NCI-H526 treated with DMSO at 0.1 percent for 48 hours (cell line): ENCODE measurements at places on chromosomes 4 and X.

GRCh38 chr4:183797445-183798300, 107.4 kb upstream of the STOX2 start:
- peak; percentile 12 for DNase-seq

DNA sequence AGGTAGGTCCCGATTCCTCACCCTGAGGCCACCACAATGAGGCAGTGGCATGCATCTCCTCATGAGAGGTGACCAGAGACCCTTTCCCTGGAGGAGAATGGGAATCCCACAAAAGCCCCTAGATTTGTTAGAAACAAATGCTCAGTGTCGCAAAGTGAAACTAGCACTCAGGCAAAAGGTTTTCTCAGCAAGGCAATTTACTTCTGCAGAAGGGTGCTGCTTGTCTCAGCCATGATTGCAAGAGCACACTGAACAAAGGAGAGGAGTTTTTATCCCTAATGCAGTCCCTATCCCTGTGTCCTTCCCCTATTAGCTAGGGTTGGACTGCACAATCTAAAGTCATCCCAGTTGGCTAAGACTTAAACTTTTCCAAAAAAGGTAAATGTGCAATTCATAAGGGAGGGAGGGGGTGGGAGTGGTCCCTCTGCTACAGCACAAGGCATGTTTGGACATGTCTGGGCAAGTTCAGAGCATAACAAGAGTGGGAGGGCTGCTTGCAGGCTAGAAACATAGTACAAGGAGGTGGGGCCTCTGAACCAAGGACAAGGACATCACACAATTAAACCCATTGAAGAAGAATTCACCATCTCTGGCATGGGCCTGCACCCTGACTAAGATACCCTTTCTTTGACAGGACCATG, 185.3 kb downstream of the CCNG2 start:
- DNase-seq = no peak

GRCh38 chr4:36226430-36227227, 17.7 kb downstream of the ARAP2 start:
- DNase-seq = peak; percentile 42

GRCh38 chr4:161931089-161931488, 232.7 kb downstream of the FSTL5 start:
- DNase-seq = no peak

DNA sequence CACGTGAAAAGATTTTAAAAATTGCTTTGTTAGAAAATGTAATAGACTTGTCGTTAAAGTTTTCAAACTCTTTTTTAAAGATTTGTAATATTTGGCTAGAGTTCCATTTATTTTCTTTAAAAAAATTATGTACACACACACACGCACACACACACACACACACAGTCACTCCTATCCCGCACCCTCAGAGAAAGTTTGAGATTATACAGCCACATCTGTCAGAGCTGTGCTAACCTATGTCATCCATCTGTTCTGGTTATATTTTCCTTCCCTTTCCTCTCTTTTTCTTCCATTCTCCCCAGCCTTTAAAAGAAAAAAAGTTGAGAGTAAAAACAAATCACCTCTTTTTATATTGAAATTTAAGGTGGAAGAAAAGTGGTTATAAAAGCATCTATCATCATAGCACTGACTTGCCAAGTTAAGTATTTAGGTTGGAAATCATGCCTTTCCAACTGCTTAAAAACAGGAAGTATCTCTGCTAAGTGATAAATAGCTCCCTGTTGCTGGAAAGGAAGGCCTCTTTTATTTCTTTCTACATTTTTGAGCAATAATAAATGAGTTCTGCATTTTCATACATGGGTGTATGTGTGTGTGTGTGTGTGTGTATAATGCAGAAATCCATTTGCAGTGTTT, 163.3 kb upstream of the SPRY1 start:
- DNase-seq = no peak

- no peak for DNase-seq
Observed at GRCh38 chrX:72025236-72025770, 106.4 kb downstream of the RTL5 start.

DNA sequence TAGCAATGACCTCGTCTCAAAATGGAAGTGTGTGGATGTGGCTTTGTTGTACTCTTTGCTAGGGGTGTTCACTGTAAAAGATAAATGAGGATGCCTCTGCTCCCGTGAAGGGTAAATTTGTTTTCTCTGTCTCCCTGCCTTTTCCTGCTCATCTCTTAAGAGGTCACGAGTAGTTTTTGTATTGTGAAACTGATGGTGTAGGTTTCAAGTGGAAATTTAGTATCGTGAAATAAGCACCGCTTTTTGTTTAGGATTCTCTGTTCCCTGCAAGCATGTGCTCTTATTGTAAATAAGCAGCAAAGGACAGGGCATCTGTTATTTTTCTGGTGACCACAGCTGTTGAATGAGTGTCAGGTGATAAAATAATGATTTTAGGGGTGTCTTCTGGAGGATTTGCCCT, 104.6 kb downstream of the PHEX start:
- DNase-seq = no peak

GRCh38 chr4:81135501-81135900, 79.5 kb downstream of the PRKG2 start:
- no peak for DNase-seq
